ENCODE measurements at places on chromosomes 5 and 9.

DNA sequence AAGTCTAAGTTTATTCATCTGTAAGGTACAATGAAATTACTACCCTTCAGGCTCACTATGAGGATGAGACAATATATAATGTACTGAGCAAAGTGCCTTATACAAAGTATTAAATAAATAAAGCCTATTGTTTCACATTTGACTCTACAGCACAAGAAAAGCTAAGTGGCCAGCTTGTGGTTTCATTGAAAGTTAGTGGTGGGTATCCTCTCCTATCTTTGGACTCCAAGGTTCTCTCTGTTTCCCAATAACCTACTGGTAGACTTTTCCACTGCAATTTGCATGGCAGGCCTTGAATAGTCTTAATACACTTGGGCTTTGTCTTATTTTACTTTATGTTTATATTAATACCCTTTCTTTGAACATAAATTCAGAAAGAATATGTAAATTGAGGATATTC lies 262.7 kb downstream of the DEPDC1B start:
- DNase-seq, result no peak

DNA sequence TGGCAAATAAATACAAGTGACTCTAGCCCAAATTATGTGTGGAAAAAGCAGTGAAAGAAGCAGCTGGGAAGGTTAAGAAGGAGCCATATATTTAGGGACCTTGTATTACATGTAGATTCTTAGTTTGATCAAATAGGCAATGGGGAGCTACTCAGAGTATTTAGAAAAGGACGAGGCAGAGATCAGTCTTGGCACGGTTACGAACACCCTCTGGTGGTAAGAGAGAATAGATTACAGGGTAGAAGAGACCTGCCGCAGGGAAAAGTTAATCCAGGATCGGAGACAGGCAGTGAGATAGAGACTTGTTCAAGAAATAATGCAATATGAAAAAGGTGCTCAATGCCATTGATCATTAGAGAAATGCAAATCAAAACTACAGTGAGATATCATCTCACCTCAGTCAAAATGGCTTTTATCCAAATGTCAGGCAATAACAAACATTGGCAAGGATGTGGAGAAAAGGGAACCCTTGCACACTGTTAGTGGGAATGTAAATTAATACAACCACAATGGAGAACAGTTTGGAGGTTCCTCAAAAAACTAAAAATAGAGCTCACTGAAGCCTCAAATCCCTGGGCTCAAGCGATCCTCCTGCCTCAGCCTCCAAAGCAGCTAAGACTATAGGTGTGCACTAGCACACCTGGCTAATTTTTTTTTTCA lies 12.0 kb downstream of the INIP start:
- DNase-seq, result no peak

DNA sequence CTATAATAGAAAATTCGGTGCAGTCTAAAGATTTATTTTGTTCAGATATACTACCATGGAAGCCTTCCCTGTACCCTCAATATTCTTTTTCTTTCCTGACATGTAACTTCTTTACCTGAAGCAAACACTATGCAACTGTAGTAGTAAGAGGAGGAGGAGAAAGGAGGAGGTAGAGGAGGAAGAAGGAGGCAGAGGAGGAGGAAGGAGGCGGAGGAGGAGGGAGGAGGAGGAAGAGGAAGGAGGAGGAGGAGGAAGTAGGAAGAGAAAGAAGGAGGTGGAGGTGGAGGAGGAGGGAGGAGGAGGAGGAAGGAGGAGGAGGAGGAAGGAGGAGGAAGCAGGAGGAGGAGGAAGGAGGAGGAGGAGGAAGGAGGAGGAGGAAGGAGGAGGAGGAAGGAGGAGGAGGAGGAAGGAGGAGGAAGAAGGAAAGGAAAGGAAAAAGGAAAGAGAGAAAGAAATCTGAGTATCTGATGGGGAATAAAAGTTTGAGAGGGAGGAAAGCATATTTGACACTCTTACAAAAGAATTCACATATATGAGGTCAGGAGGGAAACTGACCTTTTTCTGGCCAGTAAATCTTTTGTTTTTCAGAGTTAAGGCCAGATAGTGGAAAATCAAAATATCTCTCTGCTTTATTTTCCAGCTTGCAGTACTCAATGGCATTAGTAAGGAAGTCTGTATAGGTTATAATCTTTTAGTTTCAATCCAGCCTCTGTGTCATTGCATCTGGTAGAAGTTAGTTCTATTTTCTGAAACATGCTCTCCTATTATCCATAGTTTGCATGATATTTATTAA lies 114.5 kb upstream of the LPAR1 start:
- DNase-seq, result no peak

GRCh38 chr9:110399983-110400382 lies 62.3 kb upstream of the TXNDC8 start:
- DNase-seq, result no peak

- DNase-seq, result no peak
Observed at GRCh38 chr5:177296581-177296980, 6.9 kb downstream of the RAB24 start.

GRCh38 chr9:113621309-113621791 lies 157.8 kb downstream of the RGS3 start:
- DNase-seq, result no peak

GRCh38 chr9:17928228-17928627 lies 349.4 kb downstream of the SH3GL2 start:
- DNase-seq, result no peak

- DNase-seq, result no peak
Observed at GRCh38 chr9:137946993-137947392, 69.4 kb downstream of the CACNA1B start.

- no peak for DNase-seq
Observed at GRCh38 chr9:18847576-18848275, 185.3 kb downstream of the SAXO1 start.

DNA sequence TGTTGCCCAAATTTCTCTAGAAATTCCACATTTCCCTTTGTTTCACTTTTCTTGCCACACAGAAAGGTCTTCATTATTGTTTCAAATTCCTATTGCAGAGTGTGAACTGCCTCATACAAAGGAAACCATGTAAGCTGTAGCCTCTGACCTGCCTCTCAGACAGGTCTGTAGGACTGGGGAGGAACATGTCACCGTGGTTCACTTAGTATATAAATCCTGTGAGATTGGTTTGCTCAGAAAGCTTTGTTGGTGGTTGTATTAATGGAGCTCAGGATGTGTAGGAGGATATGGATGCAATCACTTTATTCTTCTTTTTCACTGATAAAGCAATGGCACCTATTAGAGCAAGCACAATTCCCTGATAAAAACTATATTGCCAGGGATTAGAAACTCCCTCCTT lies 4.2 kb downstream of the SGCD start:
- DNase-seq, result no peak

- DNase-seq, result no peak
Observed at GRCh38 chr5:119343766-119344165, 12.1 kb upstream of the TNFAIP8 start.

DNA sequence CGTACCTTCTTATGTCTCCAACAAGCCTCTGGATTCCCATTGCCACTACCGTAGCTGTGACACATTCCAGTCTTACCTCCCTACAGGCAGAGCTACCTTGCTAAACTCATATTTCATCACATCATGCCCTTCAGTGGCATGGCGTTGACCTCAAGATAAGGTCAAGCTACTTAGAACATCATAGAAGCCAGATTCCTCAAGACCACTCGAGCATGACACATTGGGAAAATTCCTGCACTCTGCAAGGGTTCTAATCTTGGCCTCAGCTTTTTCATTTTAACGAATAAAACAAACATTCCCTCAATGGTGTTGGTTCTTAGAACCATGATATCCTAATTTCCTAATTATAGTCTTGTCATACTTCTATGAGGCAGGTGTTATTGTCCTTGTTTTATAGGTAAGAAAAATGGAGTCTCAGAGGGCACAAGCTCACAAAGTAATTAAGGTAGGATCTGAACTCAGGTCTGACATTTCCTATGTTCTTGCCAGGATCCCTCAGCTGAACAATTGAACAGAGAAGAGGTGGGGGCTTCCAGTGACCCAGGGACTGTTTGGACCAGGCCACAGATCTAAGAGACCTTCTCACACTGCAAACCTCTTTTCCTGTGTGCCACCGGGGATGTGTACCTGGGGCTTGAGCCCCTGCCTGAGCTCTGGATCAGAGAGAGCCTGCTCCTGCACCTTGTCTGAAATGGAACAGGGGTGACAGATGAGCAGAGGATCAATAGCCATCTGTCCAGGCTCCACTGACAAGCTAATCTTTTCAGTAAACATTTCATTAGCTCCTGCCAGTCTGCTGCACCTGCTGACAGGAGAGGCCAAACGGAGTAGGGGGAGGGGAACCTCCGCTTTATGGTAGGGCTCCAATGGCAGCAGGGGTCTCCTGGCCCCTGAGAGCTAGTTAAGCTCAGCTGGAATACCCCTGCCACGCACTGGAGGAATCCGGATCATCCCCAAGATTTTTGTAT lies 49.3 kb downstream of the ALG2 start:
- DNase-seq, result no peak

- DNase-seq, result peak; percentile 5
Observed at GRCh38 chr5:7745882-7746610, 104.9 kb downstream of the CFAP90 start.

GRCh38 chr9:35044071-35044470 lies 28.4 kb downstream of the VCP start:
- no peak for DNase-seq

- no peak for DNase-seq
Observed at GRCh38 chr5:22070186-22070728, 782.9 kb downstream of the CDH12 start.

DNA sequence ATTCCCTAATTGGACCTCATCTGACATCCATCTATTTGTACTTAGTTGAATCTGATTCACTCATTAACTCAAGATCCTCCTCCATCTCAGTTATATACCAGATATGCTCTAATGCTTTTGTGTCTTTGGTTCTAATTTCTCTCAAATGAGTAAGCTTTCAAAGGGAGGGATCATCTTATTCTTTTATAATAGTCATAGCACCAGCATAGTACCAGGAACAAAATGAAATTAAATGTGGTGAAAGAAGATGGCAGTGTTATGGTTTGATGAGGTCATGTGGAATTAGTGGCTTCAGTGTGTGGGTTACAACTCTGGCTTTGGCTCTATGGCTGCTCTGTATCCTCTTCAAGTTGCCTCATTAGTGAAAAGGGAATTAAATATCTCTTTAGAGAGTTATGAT lies 32.5 kb upstream of the ZNF366 start:
- no peak for DNase-seq

GRCh38 chr5:15728811-15729210 lies 228.8 kb downstream of the FBXL7 start:
- no peak for DNase-seq

DNA sequence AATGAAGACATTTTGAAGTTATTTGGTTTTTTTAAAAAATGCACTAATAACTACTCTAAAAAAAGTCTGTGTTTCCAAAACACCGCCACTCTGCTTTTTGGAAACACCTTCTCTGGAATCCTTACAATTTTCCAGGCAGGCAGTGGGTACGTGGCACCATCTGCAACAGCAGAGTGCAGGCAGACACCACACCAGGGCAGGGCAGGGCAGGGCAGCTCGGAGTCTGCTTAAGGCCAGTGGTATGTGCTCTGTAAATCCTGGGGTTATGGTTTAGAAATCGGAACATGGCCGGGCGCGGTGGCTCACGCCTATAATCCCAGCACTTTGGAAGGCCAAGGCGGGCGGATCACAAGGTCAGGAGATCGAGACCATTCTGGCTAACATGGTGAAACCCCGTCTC lies 97.6 kb downstream of the TLE1 start:
- no peak for DNase-seq

DNA sequence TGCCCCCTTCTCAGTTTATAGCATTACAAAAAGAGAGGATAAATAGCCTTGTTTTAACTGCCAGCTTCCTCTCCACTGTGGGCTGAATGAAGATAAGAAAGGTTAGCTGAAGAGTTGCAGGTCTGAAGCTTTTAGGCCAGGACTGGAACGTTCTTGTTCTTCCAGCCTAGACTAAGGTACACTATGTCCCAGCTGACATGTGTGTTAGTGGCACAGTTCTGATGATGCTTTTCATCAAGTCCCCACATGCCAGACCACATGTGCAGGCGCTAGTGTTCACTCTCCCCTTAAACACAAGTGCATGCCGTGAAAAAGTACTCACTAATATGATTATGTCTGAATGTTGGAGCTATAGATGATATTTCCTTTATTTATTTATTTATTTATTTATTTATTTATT lies 40.7 kb downstream of the STXBP1 start:
- DNase-seq, result no peak

- DNase-seq, result no peak
Observed at GRCh38 chr5:154464438-154464837, 13.6 kb downstream of the HAND1 start.

GRCh38 chr5:135491552-135492318 lies 39.6 kb upstream of the TIFAB start:
- no peak for DNase-seq

GRCh38 chr5:171639205-171639621 lies 146.4 kb upstream of the SMIM23 start:
- DNase-seq, result no peak

DNA sequence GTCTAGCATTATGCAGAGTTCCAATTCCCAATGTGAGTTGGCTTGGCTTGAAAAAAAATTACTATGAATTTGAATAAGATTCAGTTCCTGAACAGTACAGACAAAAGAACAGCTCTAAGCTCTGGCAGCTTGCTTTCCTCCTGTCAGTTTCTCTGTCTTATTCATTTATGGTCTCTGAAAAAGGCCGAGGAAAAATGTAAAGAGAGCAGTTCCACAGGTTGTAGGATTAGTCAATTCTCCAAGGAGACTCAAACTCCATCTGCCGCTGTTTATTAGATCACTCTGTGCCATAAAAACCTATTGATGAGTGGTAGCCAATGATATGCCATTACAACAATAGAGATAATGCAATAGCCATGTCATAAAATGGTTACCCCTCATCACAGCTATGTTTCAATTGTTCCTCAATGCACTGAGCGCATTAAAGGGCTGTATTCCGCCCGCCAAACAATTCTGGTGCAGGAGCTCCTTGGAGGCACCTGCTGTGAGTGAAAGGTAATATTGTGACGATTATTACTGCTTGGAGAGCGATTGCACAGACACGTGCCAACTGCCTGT lies 188.2 kb downstream of the ARRDC3 start:
- DNase-seq, result no peak

DNA sequence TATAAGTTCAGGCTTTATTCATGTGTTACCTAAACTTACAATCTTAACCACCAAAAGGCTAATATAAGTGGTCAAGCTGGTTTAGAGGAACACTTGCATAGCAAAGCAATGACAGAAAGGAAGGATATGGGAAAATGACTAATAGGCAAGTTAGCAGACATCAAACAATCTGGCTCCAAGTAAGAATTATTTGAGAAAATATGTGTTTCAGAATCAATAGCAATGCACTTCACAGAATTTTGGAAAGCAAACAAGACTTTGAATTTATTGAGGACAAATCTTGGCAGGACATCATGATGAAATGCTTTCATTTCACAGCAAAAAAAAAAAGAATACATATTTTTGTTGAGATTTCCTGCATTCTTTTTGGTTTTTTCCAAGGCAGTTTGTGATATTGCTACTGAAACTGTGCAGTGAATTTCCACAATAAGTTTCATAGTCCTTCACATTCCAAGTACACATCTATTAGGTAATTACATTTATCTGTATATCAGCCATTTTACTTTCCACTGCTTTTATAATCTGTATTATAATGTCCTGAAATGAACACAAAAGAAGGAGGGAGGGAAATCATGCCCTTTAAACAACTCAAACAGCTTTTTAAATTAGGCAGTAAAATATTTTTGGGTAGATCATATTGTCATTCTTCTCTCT lies 417.9 kb downstream of the NR2F1-AS1 start:
- DNase-seq, result no peak

All from stimulated activated CD4-positive, alpha-beta T cell treated with anti-CD3 and anti-CD28 coated beads, Interleukin-1b, Interleukin-23, amount 100 ng/mL, for 4 hours (primary cell).